ENCODE measurements at places on chromosomes 11 and 22.

GRCh38 chr11:61129639-61130523, 27.6 kb downstream of the CD5 start:
- DNase-seq, result no peak

GRCh38 chr11:112087212-112087611, 539 bp downstream of the SDHD start:
- DNase-seq, result no peak

GRCh38 chr11:114001416-114001815, 26.5 kb downstream of the HTR3A start:
- DNase-seq, result no peak

- DNase-seq, result no peak
Measured at GRCh38 chr22:39336411-39336810, 13.4 kb upstream of the SYNGR1 start.

GRCh38 chr11:129323896-129324502, 51.6 kb upstream of the BARX2 start:
- DNase-seq, result peak; percentile 26

DNA sequence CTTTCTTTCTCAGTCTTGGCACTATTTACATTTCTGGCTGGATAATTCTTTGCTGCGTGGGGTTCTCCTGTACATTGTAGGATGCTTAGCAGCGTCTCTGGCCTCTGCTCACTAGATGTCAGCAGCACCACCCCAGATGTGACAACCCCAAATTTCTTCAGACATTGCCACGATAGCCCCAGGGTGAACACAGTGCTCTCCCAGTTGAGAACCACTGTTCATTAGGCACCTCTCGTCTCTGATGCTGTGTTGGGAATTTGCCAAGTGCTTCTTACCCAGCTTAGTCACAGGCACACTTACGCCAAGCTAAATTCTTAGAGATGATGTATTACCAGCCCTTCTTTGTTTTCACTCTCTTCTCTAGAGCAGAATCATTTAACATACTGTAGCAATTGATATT, 9.4 kb downstream of the TRIM6 start:
- no peak for DNase-seq

DNA sequence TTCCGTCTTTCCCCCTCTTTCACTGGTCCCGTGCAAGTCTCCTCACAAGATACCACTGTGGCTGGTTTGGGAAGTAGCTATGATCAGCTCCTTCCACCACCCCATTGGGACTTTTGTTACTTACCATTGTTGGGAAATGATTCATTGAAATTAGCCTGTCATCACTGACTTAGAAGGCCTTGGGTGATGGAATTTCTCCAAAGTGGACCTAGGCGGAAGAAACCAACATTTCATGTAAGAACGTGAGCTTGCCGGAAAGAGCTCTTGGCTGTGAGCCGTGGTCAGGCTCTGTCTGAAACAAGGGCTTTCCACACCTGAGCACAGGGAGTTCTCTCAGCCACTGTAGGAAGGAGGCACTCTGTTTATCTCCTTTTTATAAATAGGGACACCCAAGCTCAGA, 23.5 kb upstream of the CRYBB3 start:
- no peak for DNase-seq

- DNase-seq, result no peak
Measured at GRCh38 chr11:107711861-107712755, at the start of gene SLN. SLN (minus strand) TSS chr11:107712056.

DNA sequence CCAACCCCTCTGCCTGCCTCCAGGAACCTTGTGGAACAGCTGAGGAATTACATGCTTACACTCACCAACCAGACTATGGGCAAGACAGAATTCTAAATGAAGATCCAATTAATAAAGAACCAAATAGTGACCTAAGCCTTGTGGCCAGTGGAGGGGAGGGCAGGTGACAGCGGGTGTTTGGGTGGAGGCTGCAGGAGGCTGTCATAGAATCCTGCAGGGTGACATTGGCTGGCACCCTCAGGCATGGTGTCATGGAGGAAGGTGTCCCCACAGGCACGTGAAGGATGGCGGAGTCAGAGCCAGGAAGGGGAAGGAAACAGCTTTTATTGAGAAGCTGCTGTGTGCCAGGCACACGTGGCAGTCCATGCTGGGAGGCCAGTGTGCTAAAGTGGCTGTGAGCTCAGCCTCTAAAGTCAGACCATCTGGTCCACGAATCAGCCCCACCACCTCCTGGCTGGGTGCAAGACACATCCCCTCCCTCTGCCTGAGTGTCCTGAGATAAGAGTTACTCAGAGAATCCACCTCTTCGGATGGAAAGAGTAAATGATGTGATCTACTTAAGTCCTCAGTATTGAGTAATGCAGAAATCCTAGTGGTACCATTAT, 8.7 kb downstream of the MYO18B start:
- DNase-seq, result no peak

DNA sequence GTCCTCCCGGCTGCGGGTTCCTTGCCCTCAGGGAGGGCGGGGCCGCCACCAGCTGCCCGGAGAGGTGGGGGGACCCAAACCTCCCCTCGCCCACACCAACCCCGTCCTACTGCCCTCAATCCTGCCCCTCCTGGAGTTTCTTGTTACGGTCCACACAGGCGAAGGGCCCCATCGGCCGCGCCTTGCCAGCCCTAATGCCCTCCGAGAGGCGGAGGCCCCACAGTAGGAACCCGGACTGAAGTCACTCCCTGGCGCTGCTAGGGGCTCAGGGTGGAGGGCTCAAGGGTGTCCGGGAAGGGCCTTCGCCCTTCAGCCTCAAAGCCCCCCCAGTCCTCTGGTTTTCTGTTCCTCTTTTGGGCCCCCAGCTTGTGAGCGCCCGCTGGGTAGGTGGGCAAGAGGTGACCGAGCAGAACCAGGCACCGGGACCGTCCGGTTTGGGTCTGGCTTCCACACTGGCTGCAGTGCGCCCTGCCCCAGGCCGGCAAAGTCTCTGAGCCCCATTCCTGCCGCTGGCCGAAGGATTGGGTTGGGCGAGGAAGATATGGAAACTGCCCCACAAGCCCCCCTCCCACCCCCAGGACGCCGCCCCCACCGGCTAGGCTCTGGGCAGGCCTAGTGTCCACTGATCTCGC, 24.5 kb downstream of the DUSP8 start:
- DNase-seq, result no peak

- no peak for DNase-seq
Measured at GRCh38 chr11:130234315-130234714, 74.7 kb downstream of the ST14 start.

DNA sequence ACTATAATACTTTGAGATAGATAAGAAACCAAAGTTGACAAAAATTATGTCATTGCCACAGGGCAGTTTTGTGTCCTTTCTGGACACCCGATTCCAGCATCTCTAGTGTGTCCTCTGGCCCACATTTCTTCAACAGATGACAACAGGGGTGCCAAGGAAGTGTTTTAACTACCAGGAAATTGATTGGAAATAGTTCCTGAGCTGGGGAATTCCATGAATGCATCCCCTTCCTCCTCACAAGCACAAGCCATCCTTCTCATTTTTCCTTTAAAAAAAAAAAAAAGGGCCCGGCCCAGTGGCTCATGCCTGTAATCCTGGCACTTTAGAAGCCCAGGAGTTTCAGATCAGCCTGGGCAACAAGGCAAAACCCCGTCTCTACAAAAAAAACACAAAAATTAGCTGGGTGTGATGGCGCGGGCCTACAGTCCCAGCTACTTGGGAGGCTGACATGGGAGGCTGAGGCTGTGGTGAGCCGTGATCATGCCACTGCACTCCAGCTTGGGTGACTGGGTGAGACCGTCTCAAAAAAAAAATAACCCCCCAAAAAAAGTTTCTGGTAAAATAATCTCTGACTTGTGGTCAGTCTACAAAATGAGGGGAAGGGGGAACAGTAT, 797 bp upstream of the B3GAT3 start:
- DNase-seq, result no peak

DNA sequence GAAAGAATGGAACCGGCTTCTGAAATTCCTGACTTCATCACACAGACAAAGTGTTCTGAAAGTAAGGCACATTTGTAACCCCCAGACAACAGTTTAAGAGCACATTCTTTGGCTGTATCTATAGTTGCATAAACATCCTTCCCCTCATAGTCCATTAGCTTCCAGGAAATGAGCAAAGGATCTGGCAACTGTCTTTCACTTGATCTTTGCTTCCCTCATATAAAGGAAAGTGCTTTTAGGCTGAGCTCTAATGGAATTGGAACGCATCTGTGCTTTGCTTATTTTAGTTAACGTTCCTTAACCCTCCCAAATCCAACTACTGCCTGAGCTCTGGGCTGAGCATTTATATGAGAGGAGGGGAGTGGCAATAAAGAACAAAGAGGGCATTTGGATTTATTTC, 76.9 kb upstream of the API5 start:
- DNase-seq, result no peak

- DNase-seq, result peak; percentile 70
Measured at GRCh38 chr11:62665599-62666258, 617 bp downstream of the CSKMT start.

DNA sequence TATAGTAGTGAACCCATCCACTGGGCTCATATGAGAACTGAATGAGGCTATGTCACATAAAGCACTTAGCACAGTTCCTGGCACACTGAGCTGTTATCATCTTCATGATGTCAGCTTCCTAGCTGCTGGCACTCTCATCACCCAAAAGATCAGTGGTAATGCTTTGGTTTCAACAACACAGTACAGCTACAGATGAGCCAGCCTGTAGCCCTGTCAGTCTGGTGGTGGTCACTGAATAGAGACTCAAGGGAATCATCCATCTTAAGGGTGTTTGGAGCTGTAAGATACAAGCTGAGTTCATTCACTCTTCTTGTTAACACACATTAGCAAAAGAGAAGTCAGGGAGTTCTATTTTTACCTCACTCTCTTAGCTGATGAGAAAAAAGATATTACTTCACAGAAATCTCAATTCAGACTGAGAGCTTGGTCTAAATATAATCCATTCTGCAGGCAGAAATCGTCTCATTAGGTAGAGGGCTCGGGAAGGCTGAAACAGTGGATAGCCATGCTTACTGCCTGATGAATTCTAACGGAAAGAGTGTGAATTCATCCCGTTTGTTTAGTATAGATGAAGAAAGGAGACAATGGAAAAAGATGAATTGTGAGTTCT, 6.3 kb upstream of the SLC1A2 start:
- no peak for DNase-seq

GRCh38 chr11:120523196-120523595, 11.6 kb downstream of the GRIK4 start:
- DNase-seq, result peak; percentile 19

DNA sequence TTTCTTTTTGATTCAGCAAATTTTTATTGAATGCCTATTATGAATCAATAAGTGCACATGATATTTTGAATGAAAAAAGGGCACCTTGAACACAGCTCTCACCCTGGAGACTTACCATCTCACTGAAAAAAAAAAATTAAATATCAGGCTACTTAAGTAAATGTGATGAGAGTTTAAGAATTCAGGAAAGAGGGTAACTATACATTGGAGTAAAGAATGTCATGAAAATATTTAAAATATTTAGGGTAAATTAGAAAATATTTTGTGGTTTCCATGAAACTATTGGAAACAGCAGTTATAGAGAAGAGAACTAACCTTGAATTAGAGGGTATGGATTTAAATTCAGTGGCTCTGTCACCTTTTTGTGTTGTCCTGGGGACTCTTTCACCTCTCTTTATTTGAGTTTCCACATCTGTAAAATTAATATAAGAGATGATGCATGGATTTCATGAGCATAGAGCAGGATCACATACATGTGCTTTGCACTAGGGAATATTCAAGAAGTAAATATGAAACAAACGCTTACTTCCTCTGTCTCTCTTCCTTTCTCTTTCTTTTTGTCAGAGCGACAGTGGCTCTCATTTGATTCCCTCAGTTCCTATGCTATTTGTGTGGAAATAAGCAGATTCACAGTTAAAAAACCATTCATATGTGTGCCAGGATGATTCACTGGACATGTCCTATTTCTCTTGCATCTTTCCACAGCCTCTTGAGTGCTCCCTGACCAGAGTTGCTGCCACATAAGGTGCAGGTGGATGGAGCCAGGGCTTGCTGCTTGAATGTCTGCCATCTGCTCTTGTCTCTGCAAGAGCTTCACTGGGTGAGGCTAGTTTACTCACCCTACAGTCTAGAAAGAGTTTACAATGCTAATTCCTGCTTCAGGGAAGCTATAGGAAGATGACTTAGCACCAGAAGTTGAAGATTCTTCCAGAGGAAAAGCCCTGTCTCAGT, 533.1 kb downstream of the ETS1 start:
- DNase-seq, result no peak

- no peak for DNase-seq
Measured at GRCh38 chr11:69445131-69445470, 36.4 kb upstream of the LINC01488 start.

DNA sequence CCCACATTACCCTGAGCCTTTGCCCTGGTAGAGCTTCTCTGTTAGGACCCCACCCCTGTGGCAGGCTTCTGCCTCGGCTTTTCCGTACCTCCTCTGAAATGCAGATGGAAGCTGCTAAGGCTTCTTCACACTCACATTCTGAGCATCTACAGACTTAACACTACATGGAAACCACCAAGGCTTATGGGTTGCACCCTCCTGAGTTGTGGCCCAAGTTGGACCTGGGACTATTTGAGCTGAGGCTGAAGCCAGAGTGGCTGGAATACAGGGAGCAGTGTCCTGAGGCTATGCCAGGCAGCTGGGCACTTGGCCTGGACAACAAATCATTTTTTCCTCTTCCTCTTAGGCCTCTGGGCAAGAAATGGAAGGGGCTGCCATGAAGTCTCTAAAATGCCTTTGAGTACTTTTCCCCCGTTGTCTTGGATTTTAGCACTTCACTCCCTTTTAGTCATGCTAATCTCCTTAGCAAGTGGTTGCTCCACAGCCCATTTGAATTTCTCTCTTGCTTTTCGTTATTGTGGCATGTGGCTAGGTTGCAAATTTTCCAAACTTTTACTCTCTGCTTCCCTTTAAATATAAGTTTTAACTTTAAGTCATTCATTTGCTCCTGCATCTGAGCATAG, 114.8 kb upstream of the FIBIN start:
- no peak for DNase-seq

DNA sequence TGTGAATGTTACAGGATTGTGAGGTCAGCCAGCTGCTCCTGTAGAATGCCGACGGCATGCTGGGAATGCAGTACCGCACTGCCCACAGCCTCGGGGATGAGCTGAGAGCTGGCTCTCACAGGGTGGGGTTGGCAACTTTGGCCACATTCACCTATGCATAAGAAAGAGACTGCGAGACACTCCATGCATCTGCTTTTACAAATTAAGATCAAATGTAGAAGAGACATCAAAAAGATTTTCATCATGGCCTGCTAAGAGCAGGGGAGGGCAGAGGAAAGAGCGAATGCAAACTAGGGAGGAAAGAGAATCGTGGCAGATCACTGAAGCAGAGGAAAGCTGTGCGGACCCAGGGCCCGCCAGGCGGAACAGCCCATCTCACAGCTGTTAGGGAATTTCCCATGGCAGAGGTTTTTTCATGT, 49.8 kb upstream of the SPATA19 start:
- DNase-seq, result no peak

DNA sequence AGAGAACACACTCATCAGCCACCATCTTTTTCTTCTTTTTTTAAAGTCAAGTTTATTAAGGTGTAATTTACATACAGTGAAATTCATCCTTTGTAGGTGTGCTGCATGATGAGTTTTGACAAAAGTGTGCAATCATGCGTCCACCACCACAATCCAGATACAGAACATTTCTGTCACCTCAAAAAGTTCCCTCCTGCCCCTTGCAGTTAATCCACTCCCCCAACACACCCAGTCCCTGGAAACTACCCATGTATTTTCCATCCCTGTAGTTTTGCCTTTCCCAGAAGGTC, 126.7 kb downstream of the HIPK3 start:
- DNase-seq, result no peak
